ENCODE measurements at places on chromosomes 6 and 20.

GRCh38 chr20:14441201-14441600 is 103.8 kb upstream of the FLRT3 start:
- DNase-seq, result no peak

GRCh38 chr6:126600258-126600916 is 260.5 kb downstream of the CENPW start:
- DNase-seq, result no peak

DNA sequence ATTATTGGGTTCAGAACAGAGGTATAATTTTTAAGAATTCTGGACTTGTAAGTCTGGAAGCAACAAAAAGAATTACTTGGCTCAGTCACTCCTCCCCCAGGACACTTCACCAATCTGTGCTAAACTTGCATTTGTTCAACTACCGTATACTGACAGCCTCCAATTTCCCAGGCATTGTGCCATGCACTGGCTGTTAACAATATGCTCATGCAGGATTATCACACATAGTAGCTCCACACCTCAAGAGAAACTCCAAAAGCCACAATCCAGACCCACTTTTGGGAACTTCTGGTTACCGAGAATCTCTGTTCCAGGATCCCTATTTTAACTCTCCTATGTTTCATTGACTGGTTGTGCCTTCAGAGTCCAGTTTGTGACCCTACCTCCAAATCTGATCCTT is 7.7 kb downstream of the ADGRF1 start:
- peak; percentile 15 for DNase-seq

DNA sequence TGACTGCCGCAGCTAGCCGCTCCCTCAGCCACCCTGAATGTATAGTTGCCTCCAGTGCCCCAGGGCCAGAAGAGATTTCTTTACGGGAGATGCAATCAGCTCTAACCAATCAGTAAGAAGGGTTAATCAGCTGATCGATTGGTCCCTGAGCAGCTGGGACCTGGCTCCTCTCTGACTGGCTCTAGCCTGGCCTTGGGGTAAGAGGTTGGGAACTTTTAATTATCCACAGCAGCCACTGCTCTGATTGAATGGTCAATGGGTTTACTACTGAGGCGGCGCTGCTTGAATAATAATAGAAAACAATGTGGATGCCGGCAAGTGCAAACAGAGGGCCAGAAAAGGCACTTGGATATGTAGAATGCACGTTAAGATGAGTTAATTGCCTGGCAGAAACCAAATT is 99.8 kb downstream of the TFAP2A start:
- DNase-seq, result no peak

GRCh38 chr6:95328231-95328630 is 249.1 kb upstream of the MANEA start:
- no peak for DNase-seq

DNA sequence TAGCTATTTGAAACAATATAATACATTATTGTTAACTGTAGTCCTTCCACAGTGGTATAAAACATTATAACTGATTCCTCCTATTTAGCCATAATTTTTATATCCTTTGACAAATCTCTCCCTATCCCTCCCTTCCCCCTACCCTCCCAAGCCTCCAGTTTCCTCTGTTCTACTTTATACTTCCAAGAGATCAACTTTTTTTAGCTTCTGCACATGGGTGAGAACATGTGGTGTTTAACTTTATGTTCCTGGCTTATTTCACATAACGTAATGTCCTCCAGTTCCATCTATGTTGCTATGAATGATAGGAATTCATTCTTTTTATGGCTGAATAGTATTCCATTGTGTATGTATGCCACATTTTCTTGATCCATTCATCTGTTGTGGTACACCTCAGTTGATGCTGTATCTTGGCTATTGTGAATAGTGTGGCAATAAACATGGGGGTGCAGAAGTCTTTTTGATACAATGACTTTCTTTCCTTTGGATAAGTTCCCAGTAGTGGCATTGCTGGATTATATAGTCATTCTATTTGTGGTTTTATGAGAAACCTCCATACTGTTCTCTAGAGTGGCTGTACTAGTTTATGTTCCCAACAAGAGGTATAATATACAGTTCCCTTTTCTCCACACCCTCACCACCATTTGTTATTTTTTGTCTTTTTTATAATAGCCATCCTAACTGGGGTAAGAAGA is 205.0 kb downstream of the KCNQ5 start:
- no peak for DNase-seq

GRCh38 chr6:170094686-170095272 is 196.1 kb downstream of the DLL1 start:
- no peak for DNase-seq

DNA sequence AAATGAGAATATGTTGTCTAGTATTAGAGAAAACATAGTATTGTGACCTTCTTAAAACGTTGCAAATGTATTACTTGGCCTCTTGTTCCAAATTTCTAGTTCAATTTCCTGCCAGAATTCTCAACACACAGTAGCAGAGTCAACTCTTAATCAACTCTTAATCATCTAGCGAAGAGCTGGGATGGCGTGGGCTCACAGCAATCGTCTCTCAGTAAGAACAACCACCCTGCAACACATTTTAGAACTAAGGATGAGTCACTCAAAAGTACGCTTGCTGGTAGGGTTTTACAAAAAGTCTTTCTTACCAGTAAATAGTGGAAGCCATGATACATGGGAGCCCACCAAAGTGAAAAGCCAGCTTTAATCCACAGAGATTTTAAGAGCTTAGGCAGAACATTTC is 24.6 kb downstream of the GPR6 start:
- DNase-seq, result no peak

DNA sequence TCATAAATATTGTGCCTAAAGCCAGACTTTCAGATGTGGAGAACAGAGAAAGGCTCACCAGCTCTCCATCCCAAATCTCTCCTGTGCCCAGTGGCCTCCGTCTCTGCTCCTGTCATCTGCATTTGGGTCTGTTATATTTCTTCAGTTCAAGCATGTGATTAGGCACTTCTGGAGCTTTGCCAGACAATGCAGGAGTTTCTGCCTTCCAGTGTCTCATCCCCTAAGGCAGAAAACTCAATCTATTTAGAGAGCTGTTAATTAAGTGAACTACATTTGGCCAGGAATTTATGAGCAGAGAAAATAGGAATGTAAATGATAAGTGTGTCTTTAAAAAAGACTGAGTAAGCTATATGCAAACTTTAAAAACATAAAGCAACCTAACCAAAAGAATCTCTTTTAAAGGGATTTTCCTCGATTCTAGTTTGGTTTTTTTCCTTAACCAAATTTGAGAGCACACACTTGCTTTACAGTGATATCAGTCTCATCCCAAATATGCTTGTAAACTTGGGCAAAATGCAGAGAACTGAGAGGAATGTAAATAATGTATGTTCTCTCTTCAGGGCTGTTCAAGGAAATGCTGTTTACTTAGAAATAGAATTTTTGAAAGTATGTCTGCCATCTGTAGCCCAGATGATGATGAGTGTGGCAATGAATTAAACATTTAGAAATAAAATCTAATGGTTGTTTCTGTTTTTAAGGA is 113.9 kb downstream of the ELOVL4 start:
- DNase-seq, result peak; percentile 19

DNA sequence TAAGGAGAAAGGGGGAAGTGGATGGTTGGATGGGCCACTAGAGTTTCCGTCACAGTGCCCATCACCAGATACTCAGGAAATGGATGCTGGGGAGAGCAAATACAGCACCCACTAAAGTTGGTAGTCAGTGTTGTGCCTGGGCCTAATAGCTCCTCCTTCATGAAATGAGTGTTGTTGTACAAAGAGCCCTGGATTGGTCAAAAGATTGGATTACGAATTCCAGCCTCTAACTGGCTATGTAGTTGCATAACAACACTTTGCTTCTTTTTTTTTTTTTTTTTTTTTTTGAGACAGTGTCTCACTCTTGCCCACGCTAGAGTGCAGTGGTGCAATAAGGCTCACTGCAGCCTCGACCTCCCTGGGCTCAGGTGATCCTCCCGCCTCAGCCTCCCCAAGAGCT is 27.4 kb downstream of the KCNG1 start:
- no peak for DNase-seq

GRCh38 chr6:156658186-156658965 is 118.8 kb upstream of the ARID1B start:
- no peak for DNase-seq

GRCh38 chr6:39301606-39302005 is 12.6 kb downstream of the KCNK17 start:
- DNase-seq, result no peak

GRCh38 chr6:142444376-142444775 is 142.6 kb downstream of the ADGRG6 start:
- DNase-seq, result no peak

DNA sequence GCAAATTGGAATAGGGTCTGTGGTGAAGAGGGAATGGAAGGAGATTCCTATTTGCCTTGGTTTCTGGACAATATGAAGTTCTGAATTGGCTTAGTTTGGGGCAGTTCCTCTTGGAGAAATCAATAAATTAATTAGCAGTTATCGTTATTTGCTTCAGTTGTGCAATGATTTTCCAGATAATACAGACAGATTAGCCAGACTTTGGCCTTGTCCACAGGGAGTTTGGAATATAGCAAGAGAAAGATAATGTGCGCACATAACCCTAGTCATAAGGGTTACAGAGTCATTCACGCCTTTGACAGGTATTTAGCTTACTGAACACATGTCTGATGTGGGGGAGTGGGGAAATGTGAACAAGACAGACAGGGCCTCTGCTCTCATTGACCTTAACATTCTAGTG is 1.3 kb downstream of the ATRN start:
- DNase-seq, result no peak

DNA sequence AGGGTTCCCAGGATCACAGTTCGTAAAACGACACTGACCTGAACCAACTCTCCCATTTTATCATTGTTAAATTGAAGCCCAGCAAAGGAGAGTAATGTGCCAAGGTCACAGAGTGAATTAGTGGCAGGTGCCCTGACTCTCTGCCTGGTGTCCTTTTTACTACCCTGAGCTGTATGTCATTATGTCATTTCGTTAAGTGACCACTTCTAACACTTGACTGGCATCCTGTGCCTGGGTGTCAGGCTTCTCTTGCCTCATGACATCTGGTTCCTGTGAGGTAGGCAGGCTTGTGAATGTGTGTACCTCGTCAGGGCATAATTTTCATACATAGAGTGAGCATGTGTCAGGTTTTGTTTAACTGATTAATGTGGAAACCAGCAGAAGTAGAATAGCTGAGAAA is 48.6 kb downstream of the RALY start:
- no peak for DNase-seq

GRCh38 chr6:79602859-79603258 is 28.3 kb upstream of the SH3BGRL2 start:
- peak; percentile 73 for DNase-seq

DNA sequence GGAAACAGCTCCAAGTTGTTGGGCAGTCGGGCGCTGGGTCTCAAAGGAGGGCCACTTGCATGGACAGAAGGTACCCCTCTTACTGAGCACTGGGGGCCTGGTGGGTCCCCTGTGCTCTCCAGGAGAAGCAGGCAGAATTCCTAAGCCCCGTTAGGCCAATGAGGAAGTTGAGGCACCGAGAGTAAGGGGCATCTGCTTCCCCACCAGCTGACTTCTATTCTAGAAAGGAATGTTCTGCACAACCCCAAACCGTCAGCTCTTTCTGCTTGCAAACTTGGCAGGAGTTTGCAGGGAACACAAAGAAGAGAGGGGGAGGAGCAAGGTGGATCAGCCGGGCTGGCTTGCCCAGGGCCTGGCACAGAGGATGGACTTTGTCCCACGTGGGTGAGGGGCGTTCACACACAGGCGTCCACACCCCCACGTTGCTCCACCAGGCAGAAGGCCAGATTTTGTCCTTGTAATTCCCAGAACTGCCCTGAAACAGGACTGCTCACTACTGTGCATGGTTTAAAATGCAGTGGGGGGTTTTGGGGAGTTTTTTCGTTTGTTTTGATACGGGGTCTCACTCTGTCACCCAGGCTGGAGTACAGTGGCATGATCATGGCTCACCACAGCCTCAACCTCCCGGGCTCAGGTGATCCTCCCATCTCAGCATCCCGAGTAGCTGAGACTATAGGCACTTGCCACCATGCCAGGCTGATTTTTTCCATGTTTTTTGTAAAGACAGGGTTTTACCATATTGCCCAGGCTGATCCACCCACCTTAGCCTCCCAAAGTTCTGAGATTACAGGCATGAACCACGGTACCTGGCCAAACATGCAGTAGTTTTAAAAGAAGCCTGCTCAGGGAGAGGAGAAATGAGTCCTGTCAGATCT is 93.3 kb downstream of the SNX5 start:
- DNase-seq, result no peak

DNA sequence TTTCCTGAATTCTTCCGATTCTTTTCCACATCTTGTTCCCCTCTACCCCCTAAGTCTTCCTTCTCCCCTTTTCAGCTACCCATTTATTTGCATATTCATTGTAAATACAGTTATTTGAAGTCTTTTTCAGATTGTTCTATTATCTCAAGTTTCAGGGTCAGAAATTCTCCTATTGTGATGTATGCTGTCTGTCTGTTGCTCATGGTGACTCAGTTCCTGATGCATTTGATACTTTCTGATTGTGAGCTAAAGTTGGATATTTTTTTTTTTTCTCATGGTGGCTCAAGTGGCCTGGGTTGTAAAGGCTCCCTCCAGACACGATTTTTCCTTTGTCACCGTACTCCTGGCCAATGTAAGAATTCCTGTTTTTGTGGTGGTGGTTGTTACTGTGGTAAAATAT is 4.9 kb upstream of the PI16 start:
- no peak for DNase-seq

DNA sequence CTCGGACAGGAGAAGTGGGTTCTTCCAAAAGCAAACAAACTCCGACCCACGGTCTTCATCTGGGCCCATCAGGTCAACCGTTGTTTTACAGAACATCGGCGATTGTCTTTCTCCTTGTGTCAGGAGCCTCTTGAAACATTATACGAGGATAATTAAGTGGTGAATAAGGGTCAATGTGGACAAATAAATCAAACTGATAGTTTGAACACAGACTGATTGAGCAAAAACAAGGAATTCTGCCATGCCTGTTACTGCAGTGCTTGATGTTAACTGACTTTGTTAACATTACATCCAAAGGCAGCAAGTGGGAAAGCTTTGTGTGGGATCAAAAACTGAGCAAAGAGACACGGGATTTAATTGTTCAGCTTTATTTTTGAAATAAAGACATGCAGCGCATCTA is 101.1 kb upstream of the IFNGR1 start:
- no peak for DNase-seq

- no peak for DNase-seq
Measured at GRCh38 chr20:31682352-31682751, 40.3 kb downstream of the BCL2L1 start.

- no peak for DNase-seq
Measured at GRCh38 chr6:12423832-12424231, 133.7 kb downstream of the EDN1 start.

GRCh38 chr6:144493035-144493910 is 208.1 kb downstream of the UTRN start:
- no peak for DNase-seq

- no peak for DNase-seq
Measured at GRCh38 chr6:22959571-22959970, 390.2 kb downstream of the HDGFL1 start.

GRCh38 chr6:29974901-29975560 is 32.7 kb downstream of the HLA-A start:
- DNase-seq, result no peak

- no peak for DNase-seq
Measured at GRCh38 chr20:48454671-48455490, 372.9 kb downstream of the PREX1 start.

- DNase-seq, result peak; percentile 58
Measured at GRCh38 chr20:35463455-35464300, 8.3 kb downstream of the CEP250 start.

GRCh38 chr20:2833761-2834160 is 6.7 kb downstream of the PCED1A start:
- no peak for DNase-seq
